Stimulated activated CD4-positive, alpha-beta T cell treated with anti-CD3 and anti-CD28 coated beads, Interleukin-2, amount 100 ng/mL, for 24 hours (primary cell): ENCODE measurements at places on chromosomes 12 and 14.

GRCh38 chr14:73293782-73294781 lies 56.8 kb downstream of the PAPLN start:
- DNase-seq: no peak

DNA sequence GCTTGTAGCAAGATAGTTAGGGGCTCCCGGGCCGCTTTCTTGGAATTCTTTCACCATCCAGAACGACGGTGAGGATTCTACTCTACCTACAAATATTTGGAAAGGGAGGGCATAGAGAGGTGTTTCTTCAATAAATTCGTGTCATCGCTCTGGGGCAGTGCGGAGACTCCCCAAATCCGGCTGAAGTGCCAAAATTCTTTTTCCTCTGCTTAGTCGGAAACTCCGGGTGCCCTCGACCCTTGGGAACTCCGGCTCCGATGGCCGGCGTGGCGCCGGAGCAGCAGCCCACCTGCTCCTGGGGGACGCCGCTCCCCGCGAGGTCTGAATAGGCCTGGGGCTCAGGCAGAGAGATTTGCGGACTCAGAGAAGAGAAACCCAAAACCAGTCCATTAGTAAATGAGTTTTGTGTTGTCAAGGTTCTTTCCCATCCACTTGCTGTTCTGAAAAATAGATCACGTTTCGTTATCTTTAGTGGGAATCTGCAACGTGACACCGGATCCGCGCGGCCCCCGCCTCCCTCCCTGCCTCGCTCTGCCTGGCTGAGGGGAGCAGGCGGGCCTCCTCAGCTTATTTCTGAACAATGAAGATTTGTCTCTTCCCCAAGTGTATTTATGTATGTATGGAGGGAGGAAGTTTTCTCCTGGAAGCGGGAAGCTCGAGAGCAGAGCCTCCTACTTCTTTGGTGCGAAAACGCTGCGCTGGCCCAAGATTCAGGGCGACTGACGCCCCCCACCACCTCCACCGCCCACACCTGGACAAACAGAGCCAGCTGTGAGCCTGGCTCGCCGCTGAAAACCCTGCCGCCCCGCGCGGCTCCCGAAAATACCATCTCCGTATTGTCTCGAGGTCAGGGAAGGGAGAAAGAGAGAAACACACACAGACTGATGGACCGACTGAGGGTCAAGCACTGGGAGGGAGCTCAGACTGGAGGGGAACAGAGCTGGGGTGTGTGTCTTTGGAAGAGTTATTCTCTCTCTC lies 3.7 kb upstream of the SIX1 start:
- DNase-seq: no peak

DNA sequence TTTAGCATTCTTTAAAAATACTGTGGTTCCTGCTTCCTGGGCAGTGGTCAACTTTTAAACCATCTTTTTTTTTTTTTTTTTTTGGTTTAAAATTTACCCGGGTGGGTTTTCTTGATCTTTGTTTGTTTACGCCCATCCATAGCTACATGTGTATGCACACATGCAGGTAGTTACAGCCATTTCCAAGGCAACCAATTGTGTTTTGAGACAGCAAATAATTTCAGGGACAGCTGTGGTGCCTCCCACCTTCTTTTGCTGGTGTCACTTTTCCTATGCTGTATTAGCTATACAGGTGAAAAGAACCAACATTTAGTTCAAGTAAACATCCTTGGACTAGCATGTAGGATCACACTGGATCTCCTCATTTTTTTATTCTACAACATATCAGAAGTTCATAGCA lies 52.0 kb upstream of the PSMA6 start:
- no peak for DNase-seq

- no peak for DNase-seq
These were observed 342.2 kb downstream of the ATP23 start for GRCh38 chr12:58283553-58283952.

- DNase-seq: peak; percentile 17
These were observed 53.0 kb downstream of the TBC1D30 start for GRCh38 chr12:64877363-64878004.

DNA sequence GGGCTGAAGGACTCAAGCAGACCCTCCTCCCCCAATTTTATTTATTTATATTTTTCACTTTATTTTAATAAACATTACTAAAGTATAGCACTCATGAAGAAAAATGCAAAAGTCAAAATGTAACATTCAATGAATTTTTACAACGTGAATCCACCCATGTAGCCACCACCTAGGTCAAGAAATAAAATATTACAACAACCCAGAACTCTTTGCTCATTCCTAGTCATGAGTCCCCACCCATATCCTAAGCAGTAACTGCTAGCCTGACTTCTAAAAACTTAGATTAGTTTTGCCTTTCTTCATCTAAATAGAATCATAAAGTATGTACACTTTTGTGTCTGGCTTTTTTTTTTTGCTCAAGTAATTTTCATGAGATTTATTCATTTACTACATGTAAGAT lies 86.9 kb upstream of the CRY1 start:
- DNase-seq: no peak

GRCh38 chr12:10369557-10370415 lies 20.1 kb downstream of the KLRK1 start:
- no peak for DNase-seq

GRCh38 chr14:89844508-89844907 lies 110.0 kb downstream of the EFCAB11 start:
- DNase-seq: no peak

DNA sequence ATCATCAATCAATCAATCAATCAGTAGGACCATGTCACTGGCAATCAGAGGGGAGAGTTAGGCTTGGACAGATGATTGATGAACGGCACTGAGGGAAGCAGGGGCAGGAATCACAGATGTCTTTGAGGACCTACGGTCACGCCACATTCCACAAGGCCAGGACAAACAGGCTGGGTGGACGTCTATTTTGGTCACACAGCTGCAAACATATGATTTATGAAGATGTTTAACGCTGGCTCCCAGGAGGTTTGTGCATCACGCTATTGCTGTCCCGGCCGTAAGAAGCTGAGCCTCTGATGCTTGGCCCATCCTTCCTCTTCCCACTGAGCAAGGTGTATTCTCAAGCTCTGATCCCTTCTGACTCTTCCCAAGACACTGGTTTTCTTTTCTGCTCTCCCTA lies 160.8 kb downstream of the FOXN3 start:
- DNase-seq: no peak

DNA sequence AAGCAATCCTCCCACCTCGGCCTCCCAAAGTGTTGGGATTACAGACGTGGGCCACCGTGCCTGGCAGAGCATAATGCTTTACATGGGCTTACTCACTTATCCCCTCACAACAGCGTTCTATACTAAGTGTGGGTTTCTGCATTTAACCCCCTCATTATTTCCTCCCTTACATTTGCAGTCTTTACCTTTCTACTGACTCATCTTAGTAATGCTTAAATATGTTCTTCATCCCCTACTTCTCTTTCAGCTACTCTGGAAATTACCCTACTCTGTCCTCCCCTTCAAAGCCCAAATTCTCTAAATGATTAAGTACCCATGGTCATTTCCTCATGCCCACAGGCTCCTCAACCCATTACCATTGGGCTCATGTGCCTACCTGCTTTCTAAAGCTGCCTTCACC lies 40.7 kb downstream of the NKX2-1 start:
- DNase-seq: no peak

GRCh38 chr12:6424008-6424347 lies 20.8 kb upstream of the CD27 start:
- no peak for DNase-seq

DNA sequence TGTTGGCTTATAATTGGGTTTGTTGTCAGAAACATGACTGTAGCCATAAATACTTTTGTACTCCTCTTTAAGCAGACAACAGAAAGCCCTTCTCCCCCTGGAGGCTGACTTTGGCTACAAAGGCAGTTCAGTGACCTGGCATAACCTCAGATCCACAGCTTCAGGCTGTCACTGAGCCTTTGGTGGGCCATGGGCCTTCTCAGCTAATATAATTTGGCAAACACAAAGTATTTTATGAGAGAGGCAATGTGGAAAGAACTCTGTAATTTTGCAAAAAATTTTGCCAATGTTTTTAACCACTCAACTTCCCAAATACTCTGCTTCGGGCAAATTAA lies 15.5 kb upstream of the MGP start:
- no peak for DNase-seq

- DNase-seq: no peak
These were observed 23.6 kb upstream of the WNK1 start for GRCh38 chr12:728781-729180.

DNA sequence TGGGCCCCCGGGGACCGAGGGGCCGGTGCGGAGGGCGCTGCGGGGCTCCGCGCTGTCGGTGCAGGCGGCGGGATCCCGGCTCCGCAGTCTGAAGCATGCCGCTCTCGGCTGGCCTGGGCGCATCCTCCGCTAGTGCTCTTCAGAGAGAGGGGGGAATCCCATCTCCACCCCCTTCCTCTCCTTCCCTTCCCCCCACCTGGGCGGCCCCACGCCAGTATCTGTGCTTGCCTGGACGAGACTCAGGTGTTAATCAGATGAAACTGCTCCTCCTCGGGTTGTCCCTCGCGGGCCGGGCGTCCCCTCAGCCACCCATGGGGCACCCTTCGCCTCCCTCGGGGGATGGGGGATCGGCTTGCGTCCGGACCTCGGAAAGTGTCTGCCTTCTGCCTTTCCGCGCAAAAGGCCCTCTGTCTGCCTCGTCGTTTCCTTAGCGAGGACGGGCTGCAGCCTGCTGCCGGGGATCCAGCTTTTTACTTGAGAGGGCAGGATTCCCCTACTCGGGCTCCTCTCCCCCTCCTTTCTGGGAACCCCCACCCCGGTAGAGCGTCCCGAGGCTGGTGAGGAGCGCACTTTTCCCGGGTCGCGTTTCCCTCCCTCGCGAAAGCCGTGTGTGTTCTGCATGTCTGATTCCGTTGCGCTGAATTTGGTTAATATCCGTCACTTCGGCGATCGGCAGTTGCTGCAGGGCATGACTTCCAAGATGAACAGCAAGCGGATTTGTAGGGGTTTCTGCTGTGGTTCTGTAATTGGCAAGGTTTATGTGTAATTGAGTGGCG lies 1.1 kb downstream of the GPHN start:
- peak; percentile 62 for DNase-seq

GRCh38 chr12:1797011-1797901 lies 23.1 kb upstream of the LRTM2 start:
- DNase-seq: peak; percentile 71

DNA sequence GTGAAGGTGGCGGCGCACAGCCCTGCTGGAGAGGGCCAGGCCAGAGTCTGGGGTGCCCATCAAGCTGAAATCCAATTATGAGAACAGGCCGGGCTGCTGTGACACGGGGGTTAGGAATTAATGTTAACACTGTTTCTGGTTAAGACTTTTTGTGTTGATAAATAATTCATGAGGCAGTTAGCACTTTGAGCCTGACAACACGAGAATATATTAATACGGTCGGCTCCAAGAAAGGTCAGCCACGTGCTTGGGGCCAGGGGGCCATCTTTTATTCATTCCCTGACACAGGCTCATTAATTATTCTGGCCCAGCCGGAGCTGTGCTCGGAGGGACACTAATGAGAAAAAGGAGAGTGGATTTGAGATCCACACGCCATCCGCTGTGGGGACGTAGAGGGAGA lies 45.1 kb downstream of the FBRSL1 start:
- no peak for DNase-seq

DNA sequence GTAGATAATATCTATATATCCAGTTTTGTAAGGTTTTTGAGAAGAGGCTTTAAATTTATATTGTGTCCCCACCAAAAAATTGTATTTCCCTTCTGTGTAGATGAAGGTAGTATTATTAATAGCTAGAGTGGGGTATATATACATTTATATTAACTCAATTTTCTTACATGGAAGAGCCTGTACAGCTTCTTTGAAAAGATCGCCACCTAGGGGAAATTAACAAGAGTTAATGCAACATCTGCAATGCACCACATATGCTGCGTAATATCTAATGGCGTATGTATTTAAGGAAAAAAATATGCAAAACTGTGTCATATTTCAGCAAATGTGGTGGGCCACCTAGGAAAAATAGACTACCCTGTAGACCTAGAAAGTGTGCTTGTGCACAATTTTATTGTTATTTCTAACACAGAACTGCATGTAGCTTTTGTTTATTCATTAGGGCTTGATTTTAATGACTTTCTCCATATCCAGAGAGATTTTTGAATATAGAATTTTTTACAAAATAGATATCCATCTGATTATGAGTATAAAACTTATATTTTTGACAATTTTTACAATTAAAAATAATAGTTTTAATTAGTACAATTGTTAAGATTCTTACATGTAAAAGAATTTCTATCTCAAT lies 14.0 kb downstream of the CCER1 start:
- no peak for DNase-seq

GRCh38 chr14:103634156-103634555 lies 5.1 kb downstream of the KLC1 start:
- no peak for DNase-seq

DNA sequence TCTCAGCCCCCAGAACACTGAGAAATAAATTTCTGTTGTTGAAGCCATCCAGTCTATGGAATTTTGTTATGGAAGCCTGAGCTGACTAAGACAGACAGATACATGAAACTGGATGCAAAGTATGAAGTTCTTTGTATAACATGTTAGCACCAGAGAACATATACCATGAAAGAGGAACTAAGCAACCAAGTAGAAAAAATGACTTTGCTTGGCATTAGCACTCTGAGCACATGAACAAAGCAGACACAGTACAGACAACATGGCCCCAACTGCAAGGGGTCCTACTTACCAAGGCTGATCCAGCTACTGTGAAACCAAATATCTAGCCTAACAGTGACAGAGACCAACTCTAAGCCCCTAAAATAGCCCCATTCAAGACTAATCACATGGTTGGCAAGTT lies 13.8 kb downstream of the EXOC5 start:
- no peak for DNase-seq

DNA sequence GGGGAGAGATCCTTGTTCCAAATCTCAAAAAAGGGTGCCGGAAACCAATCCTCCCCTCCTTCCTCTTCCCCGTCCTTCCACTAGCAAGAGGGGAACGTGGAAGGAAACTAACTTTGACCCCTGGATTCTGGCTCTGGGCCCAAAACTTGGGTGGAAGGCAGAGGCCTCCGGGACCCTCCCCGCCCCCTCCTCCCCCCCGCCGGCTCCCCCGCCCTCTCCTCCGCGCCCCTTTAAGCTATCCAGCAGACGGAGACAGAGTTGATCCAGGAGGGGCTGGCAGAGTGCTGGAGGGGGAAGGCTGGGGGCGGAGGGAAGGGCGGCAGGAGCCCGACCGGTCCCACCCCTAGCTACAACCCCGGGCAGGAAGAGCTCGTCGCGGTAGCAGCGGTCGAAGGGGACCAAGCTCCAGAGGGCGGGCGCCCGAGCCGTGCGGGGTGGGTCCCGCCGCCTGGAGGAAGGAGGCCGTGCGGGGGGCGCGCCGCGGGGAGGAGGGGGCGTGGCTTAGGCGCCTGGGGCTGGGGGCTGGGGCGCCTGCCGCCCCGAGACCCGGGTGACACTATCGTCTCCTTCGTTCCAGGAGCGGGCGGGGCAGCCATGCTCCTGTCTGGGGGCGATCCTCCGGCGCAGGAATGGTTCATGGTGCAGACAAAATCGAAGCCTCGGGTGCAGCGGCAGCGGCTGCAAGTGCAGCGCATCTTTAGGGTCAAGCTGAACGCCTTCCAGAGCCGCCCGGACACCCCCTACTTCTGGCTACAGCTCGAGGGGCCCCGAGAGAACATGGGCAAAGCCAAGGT lies at the start of gene NYNRIN:
Gene NYNRIN, plus strand, starts transcription at position 351 of the 794 bp plus-strand sequence. Its CDS starts 244 bp downstream, at position 595.
- peak; percentile 34 for DNase-seq
